ENCODE measurements at places on chromosomes 12 and 14.

GRCh38 chr14:38646391-38646790, 390.5 kb upstream of the CLEC14A start:
- DNase-seq = no peak

GRCh38 chr12:12561371-12562015, 1.2 kb downstream of the DUSP16 start:
- DNase-seq = peak; percentile 29

DNA sequence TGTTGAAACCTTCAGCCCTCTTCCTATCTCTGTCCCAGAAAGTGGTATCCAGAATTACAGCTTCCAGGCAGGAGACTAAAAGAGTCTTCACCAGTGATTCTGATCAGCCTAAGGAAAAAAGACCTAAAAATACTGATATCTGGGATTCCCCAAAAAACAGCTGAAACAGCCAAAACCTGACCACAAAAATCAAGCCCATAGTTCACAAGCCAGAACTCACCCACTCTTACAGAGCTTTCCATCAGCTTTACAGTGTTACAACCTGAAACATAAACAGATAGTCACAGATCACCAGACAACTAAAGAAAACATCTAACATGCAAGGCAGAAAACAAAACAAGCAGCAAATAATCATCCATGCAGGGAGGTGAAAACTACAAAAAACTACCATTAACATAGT, 26.0 kb upstream of the TSPAN8 start:
- DNase-seq = no peak

GRCh38 chr12:42608196-42608825, 18.8 kb upstream of the PRICKLE1 start:
- no peak for DNase-seq

All from stimulated activated CD8-positive, alpha-beta memory T cell treated with anti-CD3 and anti-CD28 coated beads, Interleukin-2, amount 100 ng/mL, for 1 hour (primary cell).